CD4-positive, alpha-beta T cell treated with Interferon gamma for 1 hour (primary cell): ENCODE measurements at places on chromosomes 12 and 14.
A peak's percentile ranks its signal among the peaks of the same experiment; 100 is the strongest.

DNA sequence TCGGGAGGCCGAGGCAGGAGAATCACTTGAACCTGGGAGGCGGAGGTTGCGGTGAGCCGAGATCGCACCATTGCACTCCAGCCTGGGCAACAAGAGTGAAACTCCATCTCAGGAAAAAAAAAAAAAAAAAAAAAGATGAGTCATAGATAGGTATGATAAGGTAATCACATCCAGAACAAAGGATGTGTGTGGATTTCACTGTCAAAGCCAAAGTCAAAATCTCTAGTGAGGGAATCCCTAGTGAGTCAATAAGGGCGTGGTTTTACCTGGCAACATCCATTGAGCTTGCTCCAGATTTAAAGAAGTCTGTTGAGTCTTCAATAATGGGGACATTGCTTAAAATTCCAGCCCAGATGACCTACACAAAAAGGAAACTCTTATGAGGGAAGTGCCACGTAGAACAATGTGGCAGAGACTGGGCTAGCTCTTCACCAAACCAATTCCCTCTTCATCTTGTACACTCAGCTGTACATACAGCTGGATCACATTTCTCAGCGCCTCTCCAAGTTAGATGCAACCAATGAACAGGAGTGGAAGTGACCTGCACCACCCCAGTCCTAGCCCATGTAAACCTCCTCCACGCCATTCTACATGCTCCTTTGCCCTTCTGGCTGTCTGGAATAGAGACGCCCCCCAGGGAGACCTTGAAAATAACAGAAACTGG lies 23.4 kb downstream of the ALDH1L2 start:
- DNase-seq, result no peak

GRCh38 chr14:95500772-95501401 lies 15.6 kb downstream of the SYNE3 start:
- no peak for DNase-seq

DNA sequence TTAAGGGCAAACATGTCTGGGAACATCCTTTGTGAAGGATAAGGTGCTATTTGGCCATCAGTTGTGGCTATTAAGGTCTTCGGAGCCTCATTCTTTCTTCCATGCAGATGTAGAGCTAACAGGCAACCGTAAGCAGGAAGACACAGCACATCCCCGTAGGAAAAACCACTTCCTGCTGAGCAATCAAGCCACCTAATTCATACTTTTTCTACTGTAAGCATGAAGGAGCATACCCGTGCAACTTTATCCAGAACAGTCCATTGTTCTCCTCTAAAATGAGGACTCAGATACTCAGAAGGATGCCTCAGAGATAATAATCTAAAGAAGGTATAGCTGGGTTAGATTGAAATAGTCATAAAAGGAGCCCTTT lies 232.0 kb downstream of the PPM1H start:
- DNase-seq, result no peak

DNA sequence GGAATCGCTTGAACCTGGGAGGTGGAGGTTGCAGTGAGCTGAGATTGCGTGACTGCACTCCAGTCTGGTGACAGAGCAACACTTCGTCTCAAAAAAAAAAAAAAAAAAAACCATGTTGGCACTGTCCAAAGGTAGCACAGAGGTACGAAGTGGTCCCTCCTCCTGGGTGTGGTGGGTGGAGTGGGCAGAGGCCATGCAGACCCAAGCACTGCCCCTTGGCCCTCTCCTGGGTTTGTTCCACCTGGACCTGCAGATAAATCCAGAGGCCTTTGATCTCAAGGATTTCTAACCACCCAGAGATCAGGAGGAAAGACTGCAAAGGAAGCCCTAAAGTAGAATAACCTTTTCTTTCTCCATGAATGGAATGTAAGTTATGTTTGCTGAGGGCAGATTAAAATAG lies 8.7 kb upstream of the GALNT6 start:
- DNase-seq, result no peak

GRCh38 chr14:54840798-54841197 lies 61.8 kb downstream of the GCH1 start:
- no peak for DNase-seq

DNA sequence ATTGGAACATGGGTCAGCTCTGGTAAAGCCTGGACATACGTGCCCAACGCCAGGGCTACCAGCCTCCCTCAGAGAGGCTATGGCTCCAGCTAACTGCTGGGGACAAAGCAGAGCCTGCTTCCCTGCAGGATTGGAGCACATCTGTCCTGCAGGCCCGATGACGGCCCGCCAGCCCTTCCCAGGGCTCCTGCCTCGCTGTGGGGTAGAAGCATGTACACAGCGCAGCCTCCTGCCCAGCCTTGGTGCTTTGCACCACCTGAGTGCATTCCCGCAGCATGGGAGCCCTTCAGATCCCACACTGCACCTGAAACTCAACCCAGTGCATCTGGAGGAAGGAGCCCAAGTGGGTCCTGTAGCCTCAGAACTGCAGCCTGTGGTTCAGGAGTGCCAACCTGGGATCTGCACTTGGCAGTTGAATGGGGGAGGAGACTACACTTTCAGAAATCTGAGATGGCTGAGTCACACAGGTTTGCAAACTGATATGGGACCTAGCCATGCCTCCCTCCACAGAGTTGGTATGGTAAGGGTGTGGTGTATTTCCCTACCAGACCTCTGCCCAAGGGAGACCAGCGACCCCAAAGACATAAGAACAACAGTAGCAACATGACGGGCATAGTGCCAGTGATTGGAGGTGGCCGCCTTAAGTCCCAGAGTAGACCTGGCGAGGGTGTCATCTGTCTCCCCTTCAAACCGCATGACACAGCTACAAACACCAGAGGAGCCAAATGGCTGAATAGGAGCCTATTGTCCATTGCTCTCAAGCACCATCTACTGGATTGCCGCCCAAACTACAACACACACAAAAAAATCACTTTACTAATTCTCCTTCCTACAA lies 273.9 kb upstream of the MIS18BP1 start:
- no peak for DNase-seq

- DNase-seq, result peak; percentile 24
These were observed 1.8 kb upstream of the ZNF839 start for GRCh38 chr14:102317564-102318248.

GRCh38 chr12:2064071-2064507 lies 11.3 kb downstream of the CACNA1C start:
- DNase-seq, result no peak

DNA sequence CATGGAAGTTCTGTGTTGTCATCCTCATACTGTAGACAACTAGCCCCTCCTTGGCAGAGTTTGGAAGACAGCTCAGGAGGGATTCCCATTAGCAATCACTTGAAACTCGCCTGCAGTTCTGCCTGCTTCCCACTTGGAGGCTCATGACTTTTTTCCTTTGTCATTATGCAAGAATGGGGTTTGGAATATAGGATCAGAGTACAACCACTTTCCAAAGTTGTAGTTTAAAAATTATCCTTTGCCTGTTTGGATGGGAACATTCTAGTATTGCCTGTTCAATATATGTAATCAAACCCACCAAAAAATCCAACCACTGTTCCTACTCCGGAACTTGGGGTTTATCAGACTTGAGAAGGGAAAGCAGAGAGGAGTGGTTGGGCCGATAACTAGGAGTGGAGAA lies 2.1 kb upstream of the GPD1 start:
- no peak for DNase-seq

GRCh38 chr12:108842361-108842760 lies 15.0 kb downstream of the SSH1 start:
- no peak for DNase-seq
